ENCODE measurements at places on chromosomes 2 and 18. TPM values are rescaled to one million over a fixed set of nuclear protein-coding genes. Genes with fewer than 3 reads are reported as not detected.

GRCh38 chr2:234846599-234847363, 105.0 kb upstream of the SH3BP4 start:
- DNase-seq = no peak

- no peak for DNase-seq
Observed at GRCh38 chr2:145141981-145142380, 622.1 kb upstream of the ZEB2 start.

- no peak for DNase-seq
Observed at GRCh38 chr18:35334212-35334611, 10.0 kb downstream of the ZNF24 start.

DNA sequence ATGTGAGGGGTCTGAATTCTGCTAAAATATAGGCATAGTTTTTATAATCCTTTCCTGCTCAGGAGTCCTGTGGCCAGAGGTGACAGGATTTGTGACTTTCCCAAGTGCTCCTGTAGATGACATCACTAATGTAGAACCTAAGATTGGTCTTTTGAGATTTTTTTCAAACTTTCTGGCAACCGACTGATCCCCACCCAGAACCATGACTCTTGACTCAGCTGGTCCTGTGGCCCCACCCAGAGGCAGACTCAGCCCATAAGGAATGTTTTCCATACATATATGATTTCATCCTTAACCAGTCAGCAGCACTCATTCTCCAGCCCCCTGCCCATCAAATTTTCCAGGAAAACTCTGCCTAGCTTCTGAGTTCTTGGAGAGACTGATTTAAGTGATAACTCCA, 46.8 kb downstream of the COMMD1 start:
- no peak for DNase-seq

DNA sequence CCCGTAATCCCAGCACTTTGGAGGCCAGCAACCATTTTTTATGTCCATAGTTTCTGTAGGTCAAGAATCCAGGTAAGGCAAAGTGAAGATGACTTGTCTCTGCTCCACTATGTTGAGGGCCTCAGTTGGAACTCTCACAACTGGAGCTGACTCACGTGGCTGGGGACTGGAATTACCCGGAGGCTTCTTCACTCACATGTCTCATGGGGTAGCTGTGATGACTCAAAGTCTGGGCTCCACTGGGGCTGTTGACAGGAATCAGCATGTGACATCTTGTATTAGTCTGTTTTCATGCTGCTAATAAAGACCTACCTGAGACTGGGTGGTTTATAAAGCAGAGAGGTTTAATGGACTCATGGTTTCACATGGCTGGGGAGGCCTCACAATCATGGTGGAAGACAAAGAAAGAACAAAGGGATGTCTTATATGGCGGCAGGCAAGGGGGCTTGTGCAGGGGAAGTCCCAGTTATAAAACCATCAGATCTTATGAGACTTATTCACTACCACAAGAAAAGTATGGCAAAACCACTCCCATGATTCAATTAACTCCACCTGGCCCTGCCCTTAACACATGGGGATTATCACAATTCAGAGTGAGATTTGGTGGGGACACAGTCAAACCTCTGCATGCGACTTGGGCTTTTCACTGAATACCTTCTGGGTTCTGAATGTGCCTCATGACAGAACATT, 7.8 kb upstream of the PPP1R1C start:
- DNase-seq = no peak

DNA sequence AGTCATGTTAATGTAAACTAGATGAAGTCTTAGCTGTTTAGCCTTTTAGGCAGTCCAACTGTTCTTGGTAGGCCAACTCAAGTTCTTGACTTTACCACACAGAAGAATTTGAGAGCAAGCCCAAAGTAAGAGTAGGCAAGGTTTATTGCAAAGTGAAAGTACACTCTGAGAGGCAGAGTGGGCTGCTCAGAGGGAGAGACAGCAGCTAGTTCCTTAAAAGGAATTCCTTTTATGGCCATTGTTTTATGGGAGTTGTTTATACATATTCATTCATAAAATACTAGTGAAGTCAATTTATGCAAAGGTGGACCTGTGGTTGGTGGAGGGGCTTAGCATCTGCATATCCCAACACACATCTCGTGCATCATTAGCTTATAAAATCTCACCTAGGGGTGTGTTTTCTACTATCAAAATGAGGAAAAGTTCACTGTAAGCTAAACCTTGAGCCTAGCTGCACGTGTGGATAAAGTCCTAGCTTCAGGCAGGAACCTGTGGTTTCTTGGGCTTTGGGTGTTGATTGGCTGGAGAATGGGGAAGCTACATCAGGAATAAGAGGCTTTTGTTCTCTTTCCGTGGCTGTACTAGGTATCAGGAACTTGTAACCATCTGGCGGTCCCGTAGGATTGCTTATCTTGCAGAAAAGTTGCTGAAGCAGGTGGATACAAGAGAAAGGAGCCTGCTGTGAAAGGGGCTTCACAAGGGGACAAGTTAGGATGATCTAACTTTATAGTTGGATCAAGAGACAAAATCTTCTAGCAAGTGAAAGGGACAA, 110.4 kb upstream of the GULP1 start:
- no peak for DNase-seq

- no peak for DNase-seq
Observed at GRCh38 chr2:217471319-217471718, 531.5 kb downstream of the TNS1 start.

Gene TEX44
- total RNA-seq = not detected

Gene GPR155
- 2.6 TPM for total RNA-seq

Gene SULT1C3
- not detected for total RNA-seq

Gene NOL4
- not detected for total RNA-seq

Gene DSG1
- not detected for total RNA-seq

All from upper lobe of left lung (tissue), 6 donors.